ENCODE measurements at places on chromosomes 1 and 21. TPM values are rescaled to one million over a fixed set of nuclear protein-coding genes. Genes with fewer than 3 reads are reported as not detected.

DNA sequence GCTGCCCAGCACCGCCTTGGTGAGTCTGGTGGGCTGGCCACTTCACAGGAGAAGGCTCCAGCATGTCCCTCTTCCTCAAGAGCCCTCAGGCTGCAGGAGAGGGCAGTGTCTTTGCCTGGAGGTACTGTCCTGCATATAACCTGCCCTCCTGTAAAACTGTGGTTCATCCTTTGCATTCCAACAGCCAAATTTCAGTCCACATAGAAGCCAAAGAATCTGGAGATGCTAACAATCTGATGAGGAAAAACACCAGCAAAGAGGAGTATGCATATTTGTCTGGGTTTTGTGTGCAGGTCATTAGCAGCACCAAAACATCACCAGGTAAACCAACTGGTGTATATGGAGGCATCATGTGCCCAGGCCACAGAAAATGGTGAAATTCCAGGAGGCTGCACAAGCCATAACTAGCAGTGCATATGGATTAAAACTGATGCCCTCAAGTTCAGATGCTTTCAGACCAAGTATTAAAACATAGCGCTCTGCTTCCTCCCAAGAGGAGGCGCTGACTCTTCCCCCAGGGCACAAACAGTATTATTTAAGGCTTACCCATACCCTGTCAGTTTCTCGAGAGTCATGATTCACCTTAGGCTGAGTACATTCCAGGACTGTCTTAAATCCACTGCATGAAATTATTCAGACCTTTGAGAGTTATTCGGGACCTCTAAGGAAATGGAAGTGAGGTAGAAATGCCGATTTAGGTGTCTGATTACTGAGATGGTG is 150.5 kb upstream of the COA6 start:
- DNase-seq = no peak

- no peak for DNase-seq
Observed at GRCh38 chr1:115284209-115284608, 53.8 kb downstream of the NGF start.

- no peak for DNase-seq
Observed at GRCh38 chr1:109620401-109620791, 759 bp downstream of the AMPD2 start.

DNA sequence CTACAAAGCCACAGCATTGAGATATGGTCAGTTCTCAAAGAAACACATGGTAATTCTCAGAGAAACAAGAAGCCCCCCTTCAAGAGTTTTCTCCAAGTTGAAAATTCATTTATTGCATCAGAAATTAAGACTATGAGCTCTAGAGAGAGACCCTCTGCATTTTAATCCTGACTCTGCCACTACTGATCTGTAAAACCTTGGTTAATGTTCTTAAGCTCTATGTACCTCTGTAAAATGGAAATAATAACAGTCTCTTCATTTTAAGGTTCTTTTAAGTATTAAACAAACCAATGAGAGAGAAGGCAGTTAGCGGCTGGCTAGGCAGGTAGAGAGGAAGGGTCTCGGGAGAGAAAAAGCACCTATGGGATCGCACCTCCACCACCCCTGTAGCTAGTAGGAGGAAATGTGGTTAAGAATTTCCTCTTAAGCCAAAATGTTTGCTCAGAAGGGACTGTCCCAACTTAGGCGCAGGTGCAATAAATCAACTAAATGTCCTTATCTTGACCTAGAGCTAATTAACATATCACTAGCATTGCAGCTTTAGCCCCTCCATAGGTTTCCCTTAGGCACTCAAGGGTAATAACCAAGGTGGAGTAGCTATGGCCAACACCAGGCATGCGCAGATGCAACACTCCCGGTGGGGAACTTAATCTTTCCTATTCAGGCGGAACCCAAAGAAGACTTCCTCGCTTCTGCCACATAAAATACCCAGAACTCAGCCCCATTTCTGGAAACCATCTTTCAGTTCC is 1685.4 kb downstream of the MRPL39 start:
- no peak for DNase-seq

Gene F3
- total RNA-seq = 58.5 TPM

DNA sequence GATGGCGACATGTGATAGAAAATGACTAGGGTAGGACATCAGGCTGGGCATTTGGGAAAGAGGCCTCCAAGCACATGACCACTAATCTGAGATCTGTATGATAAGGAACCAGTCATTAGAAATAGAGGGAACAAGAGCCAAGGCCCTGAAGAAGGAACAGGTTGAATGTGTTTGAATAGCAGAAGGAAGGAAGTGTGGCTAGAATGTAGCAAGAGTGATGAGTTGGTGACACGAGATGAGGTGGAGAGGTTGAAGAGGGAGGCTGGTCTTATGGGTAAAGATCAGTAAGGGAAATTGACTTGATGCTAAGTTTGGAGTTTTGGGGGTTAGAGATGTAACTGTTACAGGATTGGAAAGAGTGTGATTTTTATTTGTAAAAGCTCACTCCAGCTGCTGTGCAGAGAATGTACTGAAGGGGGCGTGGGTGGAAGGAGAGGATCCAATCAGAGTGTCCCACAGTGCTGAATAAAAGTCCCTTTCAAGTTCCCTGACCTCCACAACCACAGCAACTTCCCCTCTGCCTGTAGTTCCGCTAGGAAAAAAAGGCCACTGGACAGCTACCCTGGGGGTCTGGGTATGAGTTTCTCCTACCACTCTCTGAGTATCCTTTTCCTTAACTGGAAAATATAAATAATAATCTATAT is 295.0 kb downstream of the OMA1 start:
- peak; percentile 7 for DNase-seq

DNA sequence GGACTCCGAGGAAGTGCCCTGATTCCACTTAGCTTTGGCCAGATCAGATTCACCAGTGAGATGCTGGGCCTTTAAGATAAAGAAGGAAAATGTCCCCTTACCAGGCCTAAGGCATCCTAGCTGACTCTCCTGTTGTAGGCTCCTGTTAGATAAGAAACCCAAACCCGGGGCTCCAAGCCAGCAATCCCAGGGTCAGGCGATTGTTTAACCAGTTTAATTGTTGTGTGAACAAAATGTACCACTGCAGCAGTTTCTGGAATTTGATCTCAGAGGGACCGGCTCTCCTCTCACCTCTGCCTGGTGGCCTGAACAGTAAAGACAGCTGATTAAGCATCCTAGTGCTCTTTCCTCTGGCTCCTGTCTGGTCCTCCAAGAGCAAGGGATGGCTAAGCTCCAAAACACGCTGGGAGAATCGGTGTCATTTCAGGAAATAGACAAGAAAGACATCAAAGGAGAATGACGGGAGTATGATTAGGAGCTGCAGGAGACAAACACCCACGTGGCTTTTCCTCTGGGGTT is 9.3 kb upstream of the KLHDC8A start:
- DNase-seq = no peak

Gene HIVEP3
- total RNA-seq = 7.1 TPM

DNA sequence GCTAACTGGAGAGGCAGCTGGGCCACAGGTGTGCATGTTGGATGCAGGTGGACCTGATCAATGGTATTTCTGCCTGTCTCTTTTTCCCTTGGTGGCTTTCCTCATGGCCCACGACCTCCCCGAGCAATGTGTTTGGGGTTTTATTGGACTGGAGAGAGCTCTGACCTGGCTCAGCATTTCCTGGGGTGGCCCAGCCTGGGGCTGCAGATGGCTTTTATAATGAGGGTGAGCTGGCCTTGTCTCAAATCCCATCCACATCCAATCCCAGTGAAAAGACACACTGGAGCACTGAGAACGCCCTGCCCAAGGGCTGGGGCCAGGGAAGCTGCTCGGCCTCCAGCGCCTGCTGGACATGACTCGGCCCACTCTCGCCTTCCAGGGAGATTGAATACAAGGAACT is 44.1 kb downstream of the SIM2 start:
- no peak for DNase-seq

DNA sequence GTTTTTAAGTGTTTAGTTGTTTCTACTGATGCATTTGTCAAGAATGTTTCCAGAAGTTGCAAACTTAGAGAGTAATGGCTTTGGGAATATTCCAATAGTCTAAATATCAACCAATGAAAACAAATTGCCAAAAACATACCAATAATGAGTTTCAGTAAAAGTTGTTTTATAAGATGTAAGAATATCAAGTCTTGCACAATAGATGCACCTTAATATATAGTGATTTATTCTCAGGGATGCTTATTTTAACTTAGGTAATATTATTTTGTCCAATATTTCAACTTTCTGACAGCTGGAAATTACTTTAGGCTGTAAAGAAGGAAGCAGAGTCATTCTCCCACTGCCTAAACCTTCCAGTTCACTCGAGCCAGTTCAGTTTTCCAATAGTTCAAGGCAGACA is 5.4 kb upstream of the NMNAT2 start:
- no peak for DNase-seq

- peak; percentile 21 for DNase-seq
Observed at GRCh38 chr1:203480525-203481084, 5.0 kb downstream of the PRELP start.

DNA sequence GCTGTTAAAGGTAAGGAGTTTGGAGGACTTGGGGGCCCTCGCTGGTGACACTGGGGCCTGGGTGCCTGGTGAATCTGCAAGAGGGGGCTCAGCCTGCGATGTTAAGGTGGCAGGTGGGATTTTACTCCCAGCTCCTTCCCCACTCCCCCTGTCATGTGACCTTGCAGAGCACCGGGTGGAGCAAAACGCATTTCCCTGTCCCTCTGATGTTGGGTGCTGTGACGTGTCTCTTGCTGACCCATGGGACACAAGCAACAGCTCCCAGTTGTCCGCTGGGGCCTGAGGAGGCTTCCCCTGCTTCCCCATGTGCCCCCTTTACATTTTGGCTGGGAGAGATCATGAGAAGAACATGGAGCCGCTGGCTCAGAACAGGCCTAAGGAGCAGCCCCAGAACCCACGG is 319.0 kb downstream of the MATN1 start:
- no peak for DNase-seq

DNA sequence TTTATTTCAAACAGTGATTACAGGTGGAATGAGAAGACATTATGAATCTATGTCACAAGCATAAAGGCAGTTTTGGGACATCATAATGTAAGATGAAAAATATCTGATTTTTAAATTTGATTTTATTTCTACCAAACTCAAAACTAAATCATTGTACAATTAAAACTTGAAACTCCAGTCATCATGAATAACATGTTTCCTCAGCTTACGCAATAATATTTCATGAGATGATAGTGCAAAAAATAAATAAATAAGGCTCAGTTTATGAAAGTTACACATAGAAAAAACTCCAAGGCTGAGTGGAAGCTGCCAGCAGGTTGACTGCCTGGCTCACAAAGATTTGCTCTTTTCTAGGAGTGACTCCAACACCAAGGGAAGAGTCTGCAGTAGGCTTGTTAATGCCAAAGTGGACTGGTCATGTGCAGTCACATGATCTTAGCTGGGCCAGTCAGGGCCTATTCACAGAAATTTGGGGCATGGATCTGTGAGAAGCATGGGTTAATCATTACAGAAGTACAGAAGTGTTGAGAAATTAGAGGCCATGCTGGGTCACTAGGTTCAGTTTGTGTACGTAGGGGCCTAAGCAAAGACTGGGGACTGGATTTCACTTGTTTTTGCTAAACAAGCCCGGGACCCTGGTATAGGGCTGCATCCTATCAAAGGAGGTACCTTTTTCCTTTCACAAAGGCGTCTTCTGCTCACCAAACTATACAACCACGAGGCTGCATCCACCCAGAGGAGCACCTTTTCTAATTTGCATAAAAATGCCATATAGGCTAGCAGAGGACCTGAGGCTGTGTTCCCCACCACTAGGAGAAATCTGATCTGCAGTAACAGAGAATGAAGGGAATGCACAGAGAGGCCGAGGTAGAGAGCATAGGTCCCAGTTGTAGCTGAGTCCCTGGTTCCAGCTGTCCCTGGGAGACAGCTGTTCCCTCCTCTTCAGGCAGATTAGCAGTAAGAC is 4.9 kb upstream of the ABCA4 start:
- DNase-seq = no peak

Gene IGSF3
- 18.6 TPM for total RNA-seq

- no peak for DNase-seq
Observed at GRCh38 chr1:40985161-40985560, 5.7 kb downstream of the CTPS1 start.

GRCh38 chr1:194369060-194369459 is 1182.6 kb upstream of the B3GALT2 start:
- no peak for DNase-seq

GRCh38 chr1:85705940-85706339 is 2.3 kb downstream of the ZNHIT6 start:
- DNase-seq = no peak

Gene PLEKHM2
- 38.5 TPM for total RNA-seq

GRCh38 chr1:25858494-25858893 is 763 bp downstream of the AUNIP start:
- no peak for DNase-seq

DNA sequence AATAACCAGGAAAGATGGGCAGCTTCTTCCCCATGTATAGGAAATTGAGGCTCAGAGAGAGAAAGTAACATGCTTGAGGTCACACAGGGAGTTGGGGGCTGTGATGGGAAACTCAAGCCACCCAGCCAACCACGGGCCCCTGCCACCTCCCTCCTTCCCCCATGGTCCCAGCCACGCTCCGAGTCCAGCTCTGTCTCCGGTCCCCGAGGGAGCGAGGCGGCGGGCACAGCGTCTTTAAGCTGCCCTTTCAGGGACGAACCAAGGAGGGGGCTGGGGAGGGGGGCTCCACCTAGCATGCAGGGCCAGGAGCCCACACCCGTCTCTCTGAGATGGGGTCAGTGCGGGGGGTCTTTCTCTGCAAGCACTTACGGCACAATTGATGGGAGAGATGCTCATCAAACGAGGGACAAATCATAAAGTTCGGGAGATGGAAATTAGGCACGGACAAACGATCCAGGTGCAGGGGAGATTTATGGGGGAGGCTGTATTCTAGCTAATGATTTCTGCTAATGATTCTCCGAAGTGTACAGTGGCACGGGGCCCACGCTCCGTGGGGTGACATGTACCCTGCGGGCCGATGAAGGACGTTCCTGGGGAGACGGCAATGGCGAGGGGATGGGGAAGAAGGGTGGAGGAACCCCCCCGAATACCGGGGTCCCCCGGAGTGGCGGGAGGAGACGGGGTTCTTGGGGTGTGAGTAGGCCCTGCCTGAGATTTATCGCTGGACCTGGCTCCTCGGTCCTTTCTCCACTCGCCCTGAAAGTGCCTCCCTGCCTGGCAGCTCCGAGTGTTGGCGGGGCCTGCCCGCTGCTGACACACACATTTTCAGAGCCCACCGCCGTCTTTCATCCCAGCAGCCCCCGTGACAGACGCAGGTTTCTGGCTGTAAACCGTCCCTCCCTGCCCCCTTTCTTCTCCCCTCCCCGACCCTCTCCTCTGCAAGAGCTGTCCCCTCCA is 31.2 kb upstream of the CASZ1 start:
- no peak for DNase-seq

DNA sequence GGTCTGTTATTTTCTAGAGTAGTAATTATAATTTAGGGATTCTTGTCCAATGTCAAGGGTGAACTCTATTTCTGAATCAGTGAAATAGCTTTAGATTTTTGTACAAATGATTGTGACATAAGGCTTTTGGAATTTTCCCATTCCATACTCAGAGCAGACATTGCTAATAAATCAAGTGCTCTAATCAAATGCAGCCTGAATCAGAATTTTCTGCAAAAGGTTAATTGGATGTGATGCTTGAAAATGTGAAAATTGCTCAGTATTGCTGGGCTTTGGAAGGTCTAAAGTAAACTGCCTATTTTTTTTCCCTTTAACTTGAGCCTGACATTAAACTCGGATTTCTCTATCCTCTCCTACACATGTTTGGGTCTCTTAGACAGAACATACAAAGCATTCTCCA is 23.2 kb downstream of the SGIP1 start:
- no peak for DNase-seq

Gene EPHA2
- total RNA-seq = 164 TPM

- no peak for DNase-seq
Observed at GRCh38 chr1:192512426-192513162, 63.0 kb upstream of the RGS1 start.

Gene RNU1-1
- total RNA-seq = 1,685 TPM

All from HCT116 (cell line).